ENCODE measurements at places on chromosomes 7 and 10.

GRCh38 chr10:122850705-122851640 is 5.3 kb upstream of the CUZD1 start:
- DNase-seq = no peak

- DNase-seq = no peak
Measured at GRCh38 chr7:149764481-149765398, 8.6 kb downstream of the ZNF467 start.

DNA sequence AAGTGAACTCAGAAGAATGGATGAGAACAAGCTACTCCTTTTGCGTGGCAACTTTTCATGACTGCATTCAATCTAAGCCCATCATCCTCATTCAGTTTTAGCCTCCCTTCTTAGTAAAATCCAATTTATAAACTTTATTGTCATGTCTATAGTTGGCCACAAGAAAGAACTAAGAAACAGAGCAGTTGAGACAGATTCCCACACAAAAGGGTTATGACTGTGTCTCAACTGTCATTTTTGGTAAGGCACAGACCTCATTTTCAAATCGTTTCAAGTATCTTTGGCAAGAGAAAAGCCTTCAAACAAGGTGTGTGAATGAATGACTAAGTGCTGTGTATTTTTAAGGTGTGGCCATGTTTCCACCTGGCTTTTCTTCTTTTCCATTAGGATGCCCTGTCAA is 84.2 kb upstream of the CREB5 start:
- peak; percentile 14 for DNase-seq

DNA sequence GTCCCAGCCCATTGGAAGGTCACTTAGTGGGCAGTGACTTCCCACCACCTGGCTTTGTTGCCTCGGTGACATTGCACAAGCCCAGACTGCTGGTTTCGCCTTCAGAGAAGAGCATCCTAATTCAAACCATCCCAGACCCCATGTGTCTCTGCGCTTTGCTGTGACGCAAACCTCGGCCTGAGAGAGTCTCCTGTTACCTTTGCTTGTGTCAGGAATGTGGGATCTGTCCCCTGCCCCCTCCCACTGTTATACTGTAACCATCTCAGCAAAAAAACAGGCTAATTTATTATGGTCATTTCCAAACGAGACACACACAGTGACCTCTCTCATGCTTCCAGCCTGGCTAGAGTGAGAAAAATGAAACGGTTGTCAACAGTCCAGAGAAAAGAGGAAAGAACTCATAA is 25.0 kb upstream of the AQP1 start:
- DNase-seq = no peak

DNA sequence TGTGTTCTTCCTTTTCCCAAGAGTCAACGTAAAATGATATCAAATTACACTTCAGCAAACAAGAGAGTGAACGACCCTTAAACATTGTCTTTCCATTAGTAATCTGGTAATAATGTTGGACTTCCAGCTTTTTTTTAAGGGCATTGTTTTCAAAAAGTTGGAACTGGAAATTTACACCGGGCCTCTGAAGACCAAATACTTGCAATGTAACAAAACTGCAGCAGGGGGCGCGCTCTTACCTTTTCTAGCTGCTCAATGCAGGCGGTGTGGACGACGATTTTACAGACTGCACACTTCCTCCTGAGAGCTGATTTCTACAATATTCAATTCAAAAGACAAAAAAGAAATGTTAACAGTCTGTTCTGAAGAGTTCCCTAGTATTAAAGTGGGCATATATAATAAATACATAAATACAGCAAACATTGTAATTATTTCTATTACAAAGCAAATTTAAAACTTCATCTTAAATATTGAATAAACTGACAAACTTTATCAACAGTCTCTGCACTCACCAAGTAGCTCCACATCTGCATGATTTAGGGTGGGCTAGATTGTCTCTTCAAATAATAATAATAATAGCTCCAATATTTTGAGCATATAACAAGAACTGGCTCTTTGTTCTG is 190.4 kb downstream of the DGKI start:
- DNase-seq = peak; percentile 48

DNA sequence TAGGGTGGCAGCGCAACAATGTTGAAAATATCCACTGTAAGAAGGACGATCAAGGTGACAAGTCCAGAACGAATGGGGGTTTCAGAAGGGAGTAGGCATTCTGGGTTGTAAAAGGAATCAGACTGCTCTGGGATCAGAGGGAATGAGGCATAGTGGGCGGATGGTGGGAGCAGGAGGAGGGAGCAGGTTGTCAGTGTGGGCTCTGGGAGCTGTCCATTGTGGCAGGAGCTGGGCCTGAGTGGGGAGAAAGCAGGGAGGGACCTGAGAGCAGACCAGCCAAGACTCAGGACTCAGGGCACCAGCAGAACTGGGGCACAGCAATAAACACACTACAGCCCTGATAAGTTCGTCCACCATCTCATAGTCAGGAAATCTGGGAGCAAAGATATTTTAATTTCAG is 292.6 kb upstream of the MKI67 start:
- DNase-seq = no peak

DNA sequence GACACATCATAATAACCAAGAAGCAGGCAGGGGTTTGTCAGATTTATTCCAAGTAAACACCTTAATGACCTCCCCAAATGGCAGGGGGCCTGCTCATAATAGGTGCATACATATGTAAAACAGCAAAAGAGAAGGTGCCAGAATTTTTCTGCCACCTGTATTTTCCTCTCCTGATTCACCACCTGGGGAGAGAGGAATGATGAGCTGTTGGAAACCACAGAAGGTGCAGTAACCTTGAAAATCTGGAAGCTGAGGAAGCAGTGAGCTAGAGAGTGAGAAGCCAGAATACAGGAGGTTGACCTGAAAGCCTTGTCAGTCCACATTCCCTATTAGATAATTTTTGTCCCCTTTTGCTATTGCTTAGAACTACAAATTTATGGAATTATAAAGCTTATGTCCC is 46.2 kb upstream of the PDE1C start:
- no peak for DNase-seq

GRCh38 chr7:130987092-130987491 is 253.1 kb upstream of the KLF14 start:
- no peak for DNase-seq
